Karpas-422 (cell line): ENCODE measurements at places on chromosomes 4 and X. TPM values are rescaled to one million over a fixed set of nuclear protein-coding genes. Genes with fewer than 3 reads are reported as not detected.
A peak's percentile ranks its signal among the peaks of the same experiment; 100 is the strongest.

RBM46 gene
- total RNA-seq = not detected in 2 replicates

HPSE gene
- 0.11 and 0.15 TPM in 2 replicates for total RNA-seq

BMX gene
- total RNA-seq = 8.2 and 11.1 TPM in 2 replicates

NMU gene
- total RNA-seq = not detected in 2 replicates

MTNR1A gene
- not detected in 2 replicates for total RNA-seq

CT45A3 gene
- not detected in 2 replicates for total RNA-seq

TRAM1L1 gene
- not detected in 2 replicates for total RNA-seq

FRMPD3 gene
- 3.9 and 6.4 TPM in 2 replicates for total RNA-seq

ZXDA gene
- total RNA-seq = 6.3 and 10.6 TPM in 2 replicates

PPARGC1A gene
- total RNA-seq = 0.14 TPM in 1 of 2 replicates, not detected in the other

AR gene
- 0.25 and 1.5 TPM in 2 replicates for total RNA-seq

YIPF6 gene
- 4.0 and 8.9 TPM in 2 replicates for total RNA-seq

COX7B2 gene
- total RNA-seq = not detected in 2 replicates

PNCK gene
- not detected in 2 replicates for total RNA-seq

ZDHHC15 gene
- not detected in 2 replicates for total RNA-seq

GPRASP1 gene
- 2.4 and 2.7 TPM in 2 replicates for total RNA-seq

DNA sequence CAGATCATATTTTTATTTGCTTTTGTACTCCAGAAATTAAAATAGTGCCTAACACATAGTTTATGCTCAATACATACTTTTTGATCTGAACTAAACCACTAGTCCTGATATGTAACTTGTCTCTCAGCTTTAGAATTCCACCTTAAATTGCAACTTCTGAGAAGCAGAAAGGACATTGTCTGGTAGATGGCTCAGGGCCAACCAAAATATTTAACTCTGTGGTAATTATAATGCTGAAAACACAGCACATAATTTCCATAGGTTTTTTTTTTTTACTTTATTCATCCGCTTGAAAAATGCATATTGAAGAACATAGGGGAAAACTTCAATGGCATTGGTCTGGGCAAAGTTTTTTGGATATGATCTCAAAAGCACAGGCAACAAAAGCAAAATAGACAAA lies 59.3 kb downstream of the AREG start:
- no peak for DNase-seq

DNA sequence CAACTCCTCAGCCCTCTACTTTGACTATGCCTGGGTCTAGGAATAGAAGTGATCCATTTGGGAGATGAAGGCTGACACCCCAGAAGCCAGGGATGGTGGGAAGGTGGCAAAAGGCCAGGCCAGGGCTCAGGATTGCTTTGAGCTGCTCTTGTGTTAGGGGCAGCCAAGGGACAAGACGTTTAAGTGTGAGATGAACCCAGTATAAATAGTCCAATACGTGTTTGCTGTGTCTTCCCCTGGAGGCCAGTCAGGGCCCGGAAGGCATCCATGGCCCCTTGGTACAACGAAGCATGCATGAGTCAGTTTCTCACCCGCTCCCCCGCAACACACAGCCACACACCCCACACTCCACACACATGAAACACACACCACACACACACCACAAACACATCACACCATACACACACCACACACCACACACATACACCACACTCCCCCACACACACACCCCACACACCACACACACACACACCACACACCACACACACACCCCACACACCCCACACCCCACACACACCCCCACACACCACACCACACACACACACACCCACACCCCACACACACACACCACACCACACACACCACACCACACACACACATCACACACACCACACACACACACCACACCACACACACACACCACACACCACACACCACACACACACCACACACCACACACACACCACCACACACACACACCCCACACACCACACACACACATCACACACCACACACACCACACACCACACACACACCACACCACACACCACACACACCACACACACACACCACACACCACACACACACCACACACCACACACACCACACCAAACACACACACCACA lies 5.1 kb downstream of the STARD8 start:
- DNase-seq = no peak

GRCh38 chr4:168162604-168163003 lies 70.3 kb downstream of the ANXA10 start:
- no peak for DNase-seq

GRCh38 chrX:132774010-132774714 lies 184.3 kb downstream of the HS6ST2 start:
- no peak for DNase-seq

- DNase-seq = peak; percentile 56
Measured at GRCh38 chr4:180028682-180029081, 2214.5 kb upstream of the TENM3 start.

- DNase-seq = no peak
Measured at GRCh38 chr4:169677150-169677748, 56.9 kb downstream of the CLCN3 start.

GRCh38 chrX:57771689-57772088 lies 91.6 kb upstream of the NLRP2B start:
- DNase-seq = no peak

- no peak for DNase-seq
Measured at GRCh38 chr4:51999250-51999649, 20.9 kb downstream of the LRRC66 start.

- DNase-seq = no peak
Measured at GRCh38 chr4:38177035-38177546, 216.9 kb downstream of the PTTG2 start.

DNA sequence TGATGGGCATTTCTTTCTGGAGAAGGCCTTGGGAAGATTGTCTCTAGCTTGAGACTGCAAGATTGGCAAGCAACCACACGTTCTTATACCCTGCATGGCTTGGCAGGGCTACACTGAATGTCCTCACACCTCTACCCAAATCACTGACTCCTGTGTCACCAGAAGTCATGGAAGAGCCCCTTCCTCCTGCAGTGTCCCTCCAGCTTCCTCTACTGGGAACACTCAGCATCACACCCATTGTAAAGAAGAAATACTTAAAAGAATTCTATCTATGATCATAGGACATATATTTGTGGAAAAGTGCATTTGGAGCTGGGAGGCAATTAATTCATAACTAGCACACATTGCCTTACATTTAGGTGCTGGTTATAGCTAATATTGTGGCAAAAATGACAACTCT lies 113.1 kb downstream of the CCSER1 start:
- peak; percentile 25 for DNase-seq

GRCh38 chr4:3372933-3373465 lies 68.8 kb upstream of the HGFAC start:
- DNase-seq = no peak

DNA sequence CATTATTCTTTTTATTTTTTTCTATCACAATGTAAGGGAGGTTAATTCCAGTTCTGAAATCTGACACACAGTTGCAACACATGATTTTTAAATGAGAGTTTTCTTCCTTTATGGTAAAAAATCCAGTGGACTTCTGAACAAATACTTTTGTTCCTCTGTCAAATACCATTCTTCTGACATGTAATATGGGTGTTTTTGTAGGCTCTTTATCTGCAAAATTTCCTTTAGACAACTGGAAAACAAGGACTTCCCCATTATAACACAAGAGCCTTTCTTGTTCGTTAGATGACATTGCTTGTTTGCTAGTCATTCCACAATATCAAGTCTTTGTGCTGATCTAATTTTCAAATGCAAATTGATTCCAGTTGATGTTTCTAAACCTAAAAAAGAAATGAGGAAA lies 7.7 kb downstream of the FANCB start:
- no peak for DNase-seq

DNA sequence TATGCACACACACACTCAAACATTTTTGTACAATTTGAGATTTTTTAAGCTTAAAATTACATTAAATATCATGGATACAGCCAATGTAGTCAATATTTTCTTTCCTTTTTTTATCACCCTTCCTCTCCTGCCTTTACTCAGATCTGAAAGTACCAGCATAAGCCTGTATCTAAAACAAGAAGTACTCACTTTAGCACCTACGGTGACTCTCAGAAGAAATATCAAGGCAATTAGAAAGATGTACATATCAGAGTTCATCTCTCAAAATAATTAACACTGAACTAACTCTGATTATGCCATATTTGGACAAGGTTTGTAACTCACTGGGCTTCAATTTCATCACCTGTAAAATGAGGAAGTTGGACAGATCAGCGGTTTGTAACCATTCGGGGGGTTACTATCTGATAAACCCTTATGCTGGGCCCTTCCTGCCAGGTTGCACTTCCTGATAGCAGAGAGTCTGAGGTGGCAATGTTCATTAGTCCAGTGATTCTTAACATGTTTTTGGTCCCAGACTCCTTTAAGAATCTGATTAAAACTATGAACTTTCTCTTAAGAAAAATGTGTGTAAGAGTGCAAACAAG lies 5.7 kb upstream of the GPR174 start:
- peak; percentile 77 for DNase-seq

GRCh38 chrX:49077941-49078340 lies 1.7 kb downstream of the WDR45 start:
- DNase-seq = peak; percentile 25

GRCh38 chr4:175127314-175127713 lies 209.2 kb downstream of the ADAM29 start:
- no peak for DNase-seq

GRCh38 chr4:55321707-55322264 lies 24.3 kb upstream of the SRD5A3 start:
- DNase-seq = peak; percentile 91

GRCh38 chr4:46874811-46875210 lies 34.2 kb downstream of the COX7B2 start:
- no peak for DNase-seq

GRCh38 chrX:119459181-119459580 lies 9.1 kb upstream of the SLC25A5 start:
- DNase-seq = no peak

DNA sequence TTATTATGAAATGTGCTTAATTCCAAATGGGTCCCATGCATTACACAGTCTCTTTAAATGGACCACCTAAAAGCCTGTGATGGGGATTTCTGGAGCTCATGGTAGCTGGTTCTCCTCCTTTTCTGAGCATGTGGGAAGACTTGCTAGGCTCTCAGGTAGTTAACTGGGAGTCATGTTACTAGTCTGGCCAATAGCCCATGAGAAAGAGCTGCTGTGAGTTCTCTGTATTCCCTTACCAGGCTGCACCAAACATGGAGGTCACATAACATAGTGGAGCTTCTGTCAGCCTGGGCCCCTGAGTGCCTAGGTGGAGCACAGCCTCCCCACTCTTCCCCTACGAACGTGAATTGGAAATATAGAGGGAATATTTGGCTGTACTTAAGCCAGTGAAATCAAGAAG lies 198.4 kb downstream of the MAML3 start:
- no peak for DNase-seq

DNA sequence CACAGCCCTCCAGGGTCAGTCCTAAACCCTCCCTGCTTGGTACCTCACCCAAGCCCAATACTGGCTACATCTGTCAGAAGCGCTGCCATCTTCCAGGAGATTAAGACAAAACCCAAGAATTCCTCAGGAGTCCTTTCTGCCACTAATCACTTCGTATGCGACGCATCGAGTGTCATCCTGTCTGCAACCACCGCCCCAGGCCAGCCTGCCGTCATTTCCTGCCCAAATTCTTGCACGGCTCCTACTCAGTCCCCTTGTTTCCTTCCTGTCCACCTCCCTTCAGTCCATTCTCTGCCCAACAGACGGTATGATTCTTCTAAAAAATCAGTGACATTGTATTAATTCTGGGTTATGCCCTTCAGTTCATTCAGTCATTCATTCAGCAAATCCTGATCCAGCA lies 113.6 kb downstream of the NFKB1 start:
- no peak for DNase-seq

DNA sequence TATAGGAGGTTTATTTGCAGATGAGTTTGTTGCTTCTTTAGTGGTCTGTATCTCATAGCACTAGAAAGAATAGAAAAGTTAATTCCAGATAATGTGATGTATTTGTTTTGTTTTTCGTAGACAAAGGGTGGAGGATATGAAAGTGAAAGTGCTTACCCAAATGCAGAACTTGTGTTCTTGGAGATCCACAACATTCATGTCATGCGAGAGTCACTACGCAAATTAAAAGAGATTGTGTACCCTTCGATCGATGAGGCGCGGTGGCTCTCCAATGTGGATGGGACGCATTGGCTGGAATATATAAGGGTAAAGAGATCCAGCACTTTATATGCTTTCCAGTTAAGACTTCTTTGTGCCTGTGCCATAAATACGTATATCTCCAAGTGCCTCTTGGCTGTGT lies 43.3 kb downstream of the MTMR1 start:
- no peak for DNase-seq

DNA sequence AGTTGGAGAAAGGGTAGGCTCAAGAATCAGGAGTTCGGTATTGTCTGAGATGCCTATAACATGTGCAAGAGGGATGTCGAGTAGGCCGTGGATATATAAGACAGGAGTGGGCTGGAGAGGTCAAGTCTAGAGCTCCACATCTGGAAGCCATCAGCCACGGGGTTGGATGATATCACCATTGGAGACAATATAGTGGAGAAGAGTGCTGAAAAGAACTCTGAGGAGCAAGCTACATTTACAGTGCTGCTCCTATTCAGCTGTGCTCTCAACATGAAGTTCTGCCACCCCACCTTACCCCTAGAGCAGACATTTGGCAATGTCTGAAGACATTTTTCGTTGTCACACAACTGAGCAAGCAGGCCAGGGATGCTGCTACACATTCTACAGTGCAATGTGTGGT lies 20.9 kb upstream of the PLAC1 start:
- no peak for DNase-seq

DNA sequence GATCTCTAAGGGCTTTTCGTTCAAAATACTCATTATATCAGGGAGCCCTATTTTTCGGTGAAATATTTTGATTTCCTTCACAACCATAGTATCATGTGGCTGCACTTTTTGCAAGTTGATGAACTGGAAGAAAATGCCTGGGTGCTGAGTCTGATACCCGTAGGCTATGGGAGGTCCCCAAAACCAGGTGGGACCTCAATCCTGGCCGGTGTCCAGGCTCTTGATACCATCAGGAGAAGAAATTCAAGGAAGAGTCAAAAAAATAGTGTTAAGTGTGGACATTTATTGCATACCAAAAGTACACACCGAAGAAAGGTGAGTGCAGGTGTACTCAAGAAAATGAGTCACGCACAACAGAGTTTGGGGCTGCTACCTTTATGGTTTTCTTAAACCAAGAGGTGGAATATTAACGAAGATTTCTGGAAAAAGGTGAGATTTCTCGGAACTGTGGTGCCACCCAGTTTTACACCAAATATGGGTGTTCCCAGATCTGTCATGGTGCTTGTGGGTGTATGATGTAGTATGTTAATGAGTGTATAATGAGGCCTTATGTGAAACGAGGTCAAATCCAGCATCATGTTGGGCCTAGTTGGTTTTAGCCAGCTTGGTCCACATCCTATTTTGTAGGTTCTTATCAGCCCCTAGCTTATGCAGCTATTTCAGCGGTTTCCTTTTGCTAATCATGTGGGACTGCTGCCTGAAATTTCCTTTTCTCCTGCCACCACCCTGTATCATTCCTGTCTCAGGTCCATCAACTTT lies 29.9 kb downstream of the VCX2 start:
- no peak for DNase-seq
